ENCODE measurements at places on chromosomes 11 and 22. TPM values are rescaled to one million over a fixed set of nuclear protein-coding genes. Genes with fewer than 3 reads are reported as not detected.

Gene PTPRCAP
- total RNA-seq, result 4.0 TPM

- no peak for DNase-seq
Measured at GRCh38 chr11:122863704-122864326, 18.7 kb upstream of the JHY start.

DNA sequence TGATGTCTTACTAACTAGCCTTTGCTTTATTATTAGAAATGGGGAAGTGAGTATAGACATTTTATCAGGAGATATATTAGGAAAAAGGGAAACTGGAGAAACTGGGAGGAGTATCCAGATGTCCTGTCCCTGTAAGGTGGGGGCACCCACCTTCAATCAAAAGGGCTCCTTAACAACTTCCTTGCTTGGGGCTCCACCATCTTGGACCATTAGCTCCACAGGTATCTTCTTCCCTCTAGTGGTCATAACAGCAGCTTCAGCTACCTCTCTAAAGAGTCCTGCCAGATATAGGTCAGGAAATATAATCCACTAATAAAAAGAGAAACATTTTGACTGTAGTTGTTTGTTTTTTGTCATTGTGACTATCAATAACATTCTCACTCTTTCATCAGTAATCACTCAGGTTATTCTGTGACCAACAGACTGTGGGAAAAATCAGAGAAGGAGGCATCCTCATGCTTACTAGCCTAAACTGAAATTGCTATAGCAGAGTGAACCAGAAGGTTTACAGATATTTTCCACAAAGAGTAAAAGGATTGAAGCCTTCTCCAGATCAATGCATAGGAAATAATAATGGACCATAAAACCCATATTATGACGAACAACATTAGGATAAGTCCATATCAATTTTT lies 10.4 kb downstream of the OR51B4 start:
- no peak for DNase-seq

GRCh38 chr11:61046833-61047232 lies 55.5 kb upstream of the CD5 start:
- DNase-seq, result no peak

- no peak for DNase-seq
Measured at GRCh38 chr11:72823105-72823804, 9.0 kb downstream of the ATG16L2 start.

- no peak for DNase-seq
Measured at GRCh38 chr11:3208272-3208671, 10.3 kb downstream of the MRGPRG start.

GRCh38 chr11:69788956-69789355 lies 13.8 kb upstream of the FGF4 start:
- no peak for DNase-seq
